PC-9 (cell line): ENCODE measurements at places on chromosomes 2 and 18. TPM values are rescaled to one million over a fixed set of nuclear protein-coding genes. Genes with fewer than 3 reads are reported as not detected.

Gene SERPINB10
- total RNA-seq: not detected in 2 replicates

Gene TRIM54
- 8.2 and 9.8 TPM in 2 replicates for total RNA-seq

GRCh38 chr2:17798338-17798737 lies 17.9 kb upstream of the MSGN1 start:
- H3K27ac ChIP-seq: no peak overlapping the region
- no peaks in the 10 kb centered on the region for H3K36me3 ChIP-seq
- H3K27me3 ChIP-seq: 0 out of 2 replicates have a peak, but pooled peaks cover 5% of the 10 kb centered on the region
- H3K4me1 ChIP-seq: no peaks in the 10 kb centered on the region
- H3K4me3 ChIP-seq: no peak overlapping the region

GRCh38 chr2:134408386-134408785 lies 154.5 kb downstream of the MGAT5 start:
- no peak overlapping the region for H3K4me3 ChIP-seq
- H3K36me3 ChIP-seq: no peaks in the 10 kb centered on the region
- DNase-seq: no peak

DNA sequence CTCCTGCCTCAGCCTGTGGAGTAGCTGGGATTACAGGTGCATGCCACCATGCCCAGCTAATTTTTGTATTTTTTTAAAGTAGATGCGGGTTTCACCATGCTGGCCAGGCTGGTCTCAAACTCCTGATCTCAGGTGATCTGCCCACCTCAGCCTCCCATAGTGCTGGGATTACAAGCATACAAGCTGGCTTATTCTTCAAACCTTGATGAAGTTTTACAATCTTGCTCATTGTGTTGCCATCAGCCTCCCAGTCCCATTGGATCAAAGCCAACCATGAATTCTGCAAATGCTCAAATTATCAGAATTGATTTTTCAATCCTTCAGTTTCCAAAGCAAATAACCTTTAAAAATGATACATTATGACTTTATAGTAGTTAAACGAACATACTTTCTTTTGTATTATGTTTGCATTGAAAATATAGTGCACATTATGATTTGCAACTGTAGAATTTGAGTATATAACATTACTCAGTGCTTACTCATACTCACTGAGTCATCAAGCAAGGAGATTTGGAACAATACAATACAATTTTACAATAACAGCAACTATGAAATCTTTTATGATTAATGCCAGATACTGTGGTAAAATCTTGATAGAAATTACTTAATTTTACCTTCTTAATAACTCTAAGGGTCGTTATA lies 1491.9 kb upstream of the CELF4 start:
- no peak overlapping the region for H3K27ac ChIP-seq
- no peak overlapping the region for H3K4me3 ChIP-seq
- H3K36me3 ChIP-seq: no peaks in the 10 kb centered on the region

- H3K4me1 ChIP-seq: no peaks in the 10 kb centered on the region; the same call in 1 of the 2 replicates
- H3K36me3 ChIP-seq: peaks cover 24% of the 10 kb centered on the region
- H3K4me3 ChIP-seq: no peak overlapping the region
- DNase-seq: no peak
These were observed 15.9 kb upstream of the CHAC2 start for GRCh38 chr2:53751728-53752127.

DNA sequence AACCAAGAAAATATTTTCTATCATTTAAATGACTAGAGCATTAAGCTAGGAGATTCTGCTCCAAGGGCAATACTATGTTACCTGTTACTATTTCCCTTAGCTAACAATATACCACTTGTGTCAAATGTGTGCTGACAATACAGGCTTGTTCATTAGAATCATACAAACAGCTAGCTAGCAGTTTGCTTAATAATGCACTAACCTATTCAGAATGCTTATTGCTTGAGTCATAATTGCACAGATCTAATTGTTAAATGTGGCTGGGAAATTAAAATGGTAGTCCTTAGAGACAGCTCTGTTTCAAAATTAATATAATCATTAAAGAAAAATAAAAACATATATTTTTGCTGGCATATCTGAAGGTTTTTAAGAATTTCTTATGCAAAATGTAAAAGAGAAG lies 344.2 kb downstream of the ERBB4 start:
- no peak overlapping the region for H3K27ac ChIP-seq
- DNase-seq: no peak

GRCh38 chr2:145197944-145198343 lies 678.0 kb upstream of the ZEB2 start:
- H3K4me3 ChIP-seq: no peak overlapping the region
- no peaks in the 10 kb centered on the region for H3K27me3 ChIP-seq
- no peak for DNase-seq
- H3K4me1 ChIP-seq: no peaks in the 10 kb centered on the region

- H3K4me3 ChIP-seq: no peak overlapping the region
- no peaks in the 10 kb centered on the region for H3K4me1 ChIP-seq
- H3K27ac ChIP-seq: no peak overlapping the region
- DNase-seq: peak; percentile 55
These were observed 6.9 kb downstream of the ALLC start for GRCh38 chr2:3664925-3665324.

- H3K36me3 ChIP-seq: no peaks in the 10 kb centered on the region
- no peak overlapping the region for H3K4me3 ChIP-seq
- DNase-seq: no peak
- H3K27me3 ChIP-seq: no peaks in the 10 kb centered on the region
- no peak overlapping the region for H3K27ac ChIP-seq
- no peaks in the 10 kb centered on the region for H3K4me1 ChIP-seq
These were observed 55.0 kb downstream of the TMEM163 start for GRCh38 chr2:134663451-134664450.

DNA sequence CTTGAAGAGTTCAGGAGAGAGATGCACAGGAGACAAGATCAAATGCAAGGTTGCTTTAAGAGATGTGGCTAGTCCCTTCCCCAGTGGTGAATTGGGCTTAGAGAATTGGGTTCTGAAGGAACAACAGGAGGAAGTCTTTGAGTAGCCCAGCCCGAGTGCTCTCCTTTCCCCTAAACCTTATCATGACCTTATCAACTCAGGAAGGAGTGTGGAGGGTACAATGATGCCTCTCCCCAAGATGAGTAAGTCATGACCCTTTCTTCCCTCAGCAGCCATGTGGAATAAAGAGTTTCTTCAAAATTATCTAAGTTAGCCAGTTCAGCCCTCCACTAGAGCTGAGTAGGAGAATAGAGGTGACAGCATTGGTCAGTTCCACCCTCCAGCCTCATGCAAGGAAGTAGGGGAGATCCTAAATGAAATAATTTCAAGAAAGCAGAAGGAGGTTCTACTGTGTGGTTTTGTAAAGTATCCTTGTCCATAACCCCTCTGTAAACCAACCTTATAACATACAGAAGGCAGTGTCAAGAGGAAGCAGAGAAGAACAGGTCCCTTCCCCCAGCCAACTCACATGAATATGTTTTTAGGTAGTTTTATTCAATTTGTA lies 88.4 kb downstream of the ARHGAP15 start:
- H3K27ac ChIP-seq: no peak overlapping the region
- no peaks in the 10 kb centered on the region for H3K36me3 ChIP-seq
- DNase-seq: no peak
- no peaks in the 10 kb centered on the region for H3K4me1 ChIP-seq
- no peaks in the 10 kb centered on the region for H3K27me3 ChIP-seq

DNA sequence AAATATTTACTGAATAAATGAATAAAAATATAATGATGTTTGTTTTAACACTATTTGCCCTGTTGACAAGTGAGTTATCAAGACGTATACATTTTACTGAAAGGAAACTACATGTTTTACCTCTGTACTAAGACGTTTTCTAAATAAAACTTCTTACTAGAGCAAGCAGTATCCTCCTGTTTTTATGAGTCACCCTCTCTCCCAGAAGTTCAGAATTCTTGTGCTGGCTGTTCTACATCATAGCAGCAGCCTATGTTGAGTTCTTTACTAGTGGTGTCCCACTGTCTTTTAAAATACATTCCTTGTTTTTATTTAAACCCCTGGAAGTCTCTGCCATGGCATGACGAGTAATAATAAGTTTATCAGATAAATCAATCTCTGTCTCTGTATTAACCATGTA lies 297.4 kb downstream of the CALCRL start:
- no peak for DNase-seq
- no peaks in the 10 kb centered on the region for H3K36me3 ChIP-seq
- no peaks in the 10 kb centered on the region for H3K4me1 ChIP-seq
- H3K4me3 ChIP-seq: no peak overlapping the region
- no peaks in the 10 kb centered on the region for H3K27me3 ChIP-seq

DNA sequence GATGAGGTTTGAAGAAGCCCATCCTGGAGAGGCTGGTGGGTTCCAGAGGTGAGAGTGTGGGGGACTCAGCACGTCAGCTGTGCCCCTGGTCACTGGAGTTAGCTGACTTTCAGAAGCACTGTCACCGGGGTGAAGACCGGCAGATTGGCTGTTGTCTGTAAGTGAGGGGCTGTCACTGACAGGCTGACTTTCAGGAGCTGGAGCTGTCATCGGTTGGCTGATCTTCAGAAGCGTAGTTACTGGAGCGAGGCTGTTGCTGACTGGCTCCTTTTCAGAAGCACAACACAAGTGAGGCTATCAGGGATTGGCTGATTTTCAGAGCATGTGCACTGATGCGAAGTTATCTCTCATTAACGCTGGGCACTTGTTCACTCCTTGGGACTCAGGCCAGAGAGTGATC lies 738.4 kb upstream of the ID2 start:
- no peaks in the 10 kb centered on the region for H3K36me3 ChIP-seq
- DNase-seq: no peak
- H3K27me3 ChIP-seq: 0 out of 2 replicates have a peak, but pooled peaks cover 4% of the 10 kb centered on the region
- H3K4me3 ChIP-seq: no peak overlapping the region
- H3K27ac ChIP-seq: no peak overlapping the region

- no peak overlapping the region for H3K4me3 ChIP-seq
- H3K4me1 ChIP-seq: peaks cover 24% of the 10 kb centered on the region
- H3K27ac ChIP-seq: no peak overlapping the region
- no peak for DNase-seq
These were observed 2.5 kb upstream of the C2orf15 start for GRCh38 chr2:99139003-99139402.

DNA sequence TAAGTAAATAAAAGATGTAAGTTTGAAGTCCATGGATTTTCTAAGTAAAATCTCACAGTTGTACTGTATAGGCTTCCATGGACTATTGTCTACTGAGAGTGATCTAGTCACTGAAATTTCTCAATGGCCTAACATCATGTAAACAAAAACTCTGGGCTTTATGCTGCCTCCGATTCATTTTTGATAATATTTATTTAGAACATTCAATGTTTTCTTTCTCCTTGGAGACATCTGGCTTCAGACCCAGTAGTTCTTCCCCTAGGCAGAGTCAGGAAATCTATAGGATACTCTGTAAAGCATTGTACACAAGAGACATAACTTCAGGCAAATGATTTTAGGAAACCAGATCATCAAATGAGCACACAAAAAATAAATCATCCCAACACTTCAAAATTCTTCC lies 1208.6 kb upstream of the ZEB2 start:
- no peak for DNase-seq
- no peaks in the 10 kb centered on the region for H3K27me3 ChIP-seq
- no peak overlapping the region for H3K27ac ChIP-seq
- no peak overlapping the region for H3K4me3 ChIP-seq
- H3K4me1 ChIP-seq: no peaks in the 10 kb centered on the region
- H3K36me3 ChIP-seq: no peaks in the 10 kb centered on the region

DNA sequence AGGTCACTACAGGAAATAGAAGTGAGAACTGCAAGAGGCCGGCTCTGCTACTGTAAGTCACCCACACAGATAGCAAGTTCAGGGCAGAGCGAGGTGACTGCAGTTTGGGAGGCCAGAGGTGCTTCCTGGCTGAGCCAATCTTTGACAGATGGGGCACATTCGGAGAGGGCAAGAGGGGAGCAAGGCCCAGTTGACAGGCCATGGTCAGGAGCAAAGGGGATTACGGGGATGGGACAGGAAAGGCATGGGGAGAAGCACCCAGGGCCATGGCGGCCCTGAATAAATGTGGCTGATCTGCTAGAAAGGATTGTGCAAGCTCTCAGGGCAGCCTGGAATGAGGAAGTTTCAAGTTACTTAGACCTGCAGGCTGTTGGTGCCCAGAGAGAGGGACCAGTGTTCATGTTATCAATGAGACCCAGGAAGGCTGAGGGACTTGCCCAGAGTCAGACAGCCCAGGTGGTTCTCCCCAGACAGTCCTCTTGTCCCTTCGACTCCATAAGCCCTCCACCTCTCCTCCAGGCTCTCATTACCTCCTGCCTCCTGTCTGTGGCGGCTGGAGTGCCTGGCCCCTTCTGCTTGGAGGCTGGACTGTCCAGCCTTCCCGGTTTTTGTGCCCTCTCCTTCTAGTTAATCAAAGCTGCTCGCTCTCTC lies 123.3 kb downstream of the CTIF start:
- no peaks in the 10 kb centered on the region for H3K27me3 ChIP-seq
- peaks cover 5% of the 10 kb centered on the region; the same call in 1 of the 2 replicates for H3K36me3 ChIP-seq
- peak overlapping the region; percentile 69 for H3K27ac ChIP-seq
- DNase-seq: peak; percentile 86
